ENCODE measurements at places on chromosomes 12 and 14. TPM values are rescaled to one million over a fixed set of nuclear protein-coding genes. Genes with fewer than 3 reads are reported as not detected.

Gene PIANP
- total RNA-seq, result not detected

DNA sequence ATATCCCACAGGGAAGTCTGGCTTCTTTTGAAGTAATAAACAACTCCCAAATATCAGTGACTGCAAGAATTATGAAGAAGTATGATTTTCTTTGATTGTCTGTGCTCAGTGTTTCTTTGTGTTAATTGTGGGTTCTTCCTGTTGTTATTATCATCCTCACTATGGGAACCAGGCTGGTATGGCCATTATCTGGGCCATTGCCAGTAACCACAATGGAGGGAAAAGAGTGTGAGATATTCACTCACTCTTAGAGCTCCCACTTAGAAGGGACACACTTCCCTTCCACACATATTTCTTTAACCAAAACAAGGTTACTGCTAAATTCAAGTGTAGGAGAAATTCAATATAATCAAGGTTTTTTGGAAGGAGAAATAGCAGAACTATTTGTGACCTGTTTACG lies 503.7 kb downstream of the SLC6A15 start:
- H3K36me3 ChIP-seq, result no peaks in the 10 kb centered on the region
- no peak for DNase-seq
- H3K27ac ChIP-seq, result no peak overlapping the region
- H3K27me3 ChIP-seq, result no peaks in the 10 kb centered on the region
- H3K4me1 ChIP-seq, result no peaks in the 10 kb centered on the region
- H3K4me3 ChIP-seq, result no peak overlapping the region

DNA sequence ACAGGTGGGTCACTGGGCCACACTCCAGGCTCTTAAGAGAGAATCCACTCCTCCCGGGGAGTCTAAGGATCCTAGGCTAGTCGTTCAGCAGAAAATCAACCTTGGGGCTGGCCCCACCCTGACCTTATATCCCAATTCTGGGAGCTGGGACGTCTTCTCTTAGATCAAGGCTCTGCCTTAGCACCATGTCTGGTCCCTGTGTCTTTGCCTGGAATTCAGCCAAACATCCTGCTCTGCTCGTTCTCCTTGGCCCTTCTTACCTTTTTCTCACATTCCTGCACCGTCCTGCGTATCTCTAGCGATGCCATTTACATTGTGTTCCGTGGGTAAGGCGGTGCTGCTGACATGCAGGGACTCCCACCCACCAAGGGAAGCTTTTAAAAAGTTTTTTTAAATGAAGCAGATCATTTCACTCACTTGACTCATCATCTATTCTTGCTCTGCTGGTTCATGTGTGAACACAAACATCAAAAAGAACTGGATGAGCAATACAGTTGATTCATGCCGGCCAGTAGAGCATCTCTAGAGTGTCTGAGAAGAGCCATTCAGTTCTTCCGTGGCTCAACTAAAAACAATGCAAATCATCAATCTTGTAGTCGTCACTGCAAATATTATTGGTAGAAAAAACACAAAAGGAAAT lies 50.2 kb downstream of the KCNK13 start:
- H3K36me3 ChIP-seq, result no peaks in the 10 kb centered on the region
- H3K4me1 ChIP-seq, result no peaks in the 10 kb centered on the region
- no peaks in the 10 kb centered on the region for H3K27me3 ChIP-seq
- H3K27ac ChIP-seq, result no peak overlapping the region

Gene HAL
- 1.9 TPM for total RNA-seq

Gene CYP46A1
- total RNA-seq, result 1.6 TPM
